ENCODE measurements at places on chromosomes 5 and 9.
A peak's percentile ranks its signal among the peaks of the same experiment; 100 is the strongest.

- no peak for DNase-seq
These were observed 594.3 kb upstream of the KLF4 start for GRCh38 chr9:108083796-108084352.

- DNase-seq: no peak
These were observed 759.6 kb downstream of the MTRR start for GRCh38 chr5:8628521-8628920.

DNA sequence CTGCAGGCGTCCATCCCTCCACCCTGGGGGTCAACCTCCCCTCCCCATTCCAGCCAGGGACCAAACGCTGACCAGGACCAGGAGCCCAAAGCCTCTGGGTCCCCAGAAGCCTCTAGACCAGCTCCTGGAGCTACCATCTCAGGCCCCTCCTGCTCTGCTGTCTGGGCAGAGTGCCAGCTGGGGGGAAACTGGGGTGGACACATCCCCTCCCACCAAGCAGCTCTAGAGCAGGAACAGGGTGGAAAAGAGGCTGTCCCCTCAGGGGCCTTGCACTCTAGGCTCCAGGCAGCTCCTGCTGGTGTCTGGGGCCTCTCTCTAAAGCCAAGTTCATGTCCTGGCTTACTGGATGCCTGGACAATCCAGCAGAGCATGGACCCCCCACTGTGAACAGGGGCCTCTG is 4.4 kb downstream of the SSNA1 start:
- no peak for DNase-seq

GRCh38 chr9:126532951-126533925 is 80.5 kb upstream of the LMX1B start:
- DNase-seq: no peak

- DNase-seq: peak; percentile 45
These were observed 100.5 kb downstream of the PALM2AKAP2 start for GRCh38 chr9:109880276-109881169.

GRCh38 chr9:14693251-14693861 is at the start of gene ZDHHC21:
TSS of gene ZDHHC21 (minus strand) at chr9:14693432. CDS start at chr9:14674340, 19,092 bp downstream.
- peak; percentile 85 for DNase-seq

DNA sequence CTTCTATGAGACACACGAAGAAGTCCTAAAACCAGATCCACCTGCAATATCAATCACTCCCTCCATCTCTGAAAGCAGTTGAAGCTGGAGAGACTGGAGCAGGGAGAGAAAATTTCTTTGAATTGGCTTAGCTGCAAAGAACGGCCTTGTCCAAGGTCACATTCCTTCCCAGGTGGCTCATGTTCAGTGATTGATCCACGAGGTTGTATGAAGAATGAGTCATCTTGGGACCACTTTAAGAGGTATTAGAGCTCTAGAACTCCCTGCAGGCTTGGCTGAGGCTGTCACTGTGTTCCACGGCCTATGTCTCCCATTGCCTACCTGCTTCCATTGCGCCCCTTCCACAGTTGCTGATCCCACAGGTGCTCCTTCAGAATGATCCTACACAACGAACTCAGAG is 68.2 kb downstream of the HMHB1 start:
- no peak for DNase-seq

- no peak for DNase-seq
These were observed 57.9 kb upstream of the RNF38 start for GRCh38 chr9:36457836-36458429.

DNA sequence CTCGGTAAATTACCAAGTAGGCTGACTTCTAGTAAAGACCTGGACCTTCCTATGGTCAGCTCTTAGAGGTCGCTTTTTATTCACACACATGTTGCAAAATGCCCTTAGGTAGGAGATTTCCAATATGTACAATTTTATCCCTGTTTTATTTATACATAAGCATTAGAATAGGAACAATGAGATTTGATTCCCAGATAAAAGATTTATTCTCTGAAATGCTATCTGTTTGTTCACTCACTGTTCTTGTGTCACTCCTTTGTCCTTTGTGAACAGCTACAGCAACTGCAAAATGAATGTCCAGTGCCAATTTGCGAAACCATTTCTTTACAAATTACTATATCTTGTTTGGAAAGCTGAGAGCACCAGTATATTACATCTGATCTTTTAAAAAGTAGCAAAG is 991.5 kb upstream of the TYRP1 start:
- DNase-seq: no peak

- DNase-seq: no peak
These were observed 20.9 kb downstream of the CSF2 start for GRCh38 chr5:132094393-132095076.

GRCh38 chr9:93126825-93127368 is 7.2 kb downstream of the NINJ1 start:
- DNase-seq: no peak

- no peak for DNase-seq
These were observed 40.6 kb downstream of the TMEM174 start for GRCh38 chr5:73213566-73213998.

- no peak for DNase-seq
These were observed 158.7 kb downstream of the DRD1 start for GRCh38 chr5:175285261-175285660.

DNA sequence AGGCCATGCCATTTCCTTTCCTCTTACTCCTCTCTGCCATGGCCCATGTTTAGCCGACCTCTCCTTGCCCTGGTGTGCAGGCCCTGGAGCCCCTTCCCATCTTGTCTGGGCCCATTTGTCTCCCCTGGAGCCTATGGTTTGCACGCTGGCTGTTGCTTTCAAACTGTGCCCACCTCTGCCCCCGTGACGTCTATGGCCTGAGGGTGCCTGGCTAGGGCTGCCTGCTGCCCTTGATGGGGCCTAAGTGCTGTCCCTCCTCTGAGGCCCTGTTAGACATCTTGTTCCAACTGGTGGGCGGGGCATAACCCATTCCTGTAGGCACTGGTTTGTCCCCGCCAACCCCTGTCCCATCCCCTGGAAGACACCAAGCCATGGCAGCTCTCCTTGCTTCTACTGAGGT is 22.7 kb upstream of the ENHO start:
- no peak for DNase-seq

DNA sequence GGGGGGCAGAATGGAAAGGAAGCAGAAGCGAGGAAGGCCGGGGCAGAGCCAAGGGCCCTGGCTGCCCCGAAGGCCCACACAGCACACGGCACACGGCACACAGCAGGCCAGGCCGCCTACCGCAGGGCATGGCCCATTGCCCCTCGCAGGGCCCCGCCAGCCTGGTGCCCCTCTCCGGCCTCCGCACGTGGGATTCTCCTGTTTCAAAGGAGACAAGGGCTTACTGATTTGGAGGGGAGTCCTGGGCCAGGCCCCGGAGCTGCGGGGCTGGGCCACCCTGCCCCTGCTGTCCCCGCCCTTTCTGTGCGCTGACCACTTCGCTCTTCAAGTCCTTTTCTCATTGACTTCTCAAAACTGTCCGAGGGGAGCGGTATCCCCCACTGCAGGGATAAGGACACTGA is 7.7 kb upstream of the PHYKPL start:
- peak; percentile 39 for DNase-seq

GRCh38 chr5:9713356-9713755 is 83.2 kb upstream of the TAS2R1 start:
- no peak for DNase-seq

- no peak for DNase-seq
These were observed 61.6 kb downstream of the NSG2 start for GRCh38 chr5:174106997-174107655.

DNA sequence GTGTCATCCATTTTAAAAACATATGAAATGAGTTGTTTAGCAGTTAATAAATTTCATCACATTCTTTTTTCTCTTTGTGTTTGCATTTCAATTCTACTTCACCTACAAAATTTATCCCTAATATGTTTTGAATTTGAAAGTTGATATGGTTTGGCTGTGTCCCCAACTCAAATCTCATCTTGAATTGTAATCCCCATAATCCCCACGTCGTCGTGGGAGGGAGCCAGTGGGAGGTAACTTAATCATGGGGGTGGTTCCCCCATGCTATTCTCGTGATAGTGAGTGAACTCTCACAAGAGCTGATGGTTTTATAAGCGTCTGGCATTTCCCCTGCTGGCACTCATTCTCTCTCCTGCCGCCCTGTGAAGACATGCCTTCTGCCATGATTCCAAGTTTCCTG is 200.1 kb downstream of the EPB41L4A start:
- DNase-seq: no peak

GRCh38 chr5:151213803-151214613 is 9.9 kb downstream of the CCDC69 start:
- DNase-seq: peak; percentile 91

GRCh38 chr5:177316005-177316404 is 4.3 kb upstream of the MXD3 start:
- DNase-seq: no peak

GRCh38 chr5:89570557-89570956 is 687.6 kb upstream of the MEF2C start:
- DNase-seq: no peak

- no peak for DNase-seq
These were observed 133.0 kb downstream of the ZDHHC21 start for GRCh38 chr9:14560194-14560593.

- no peak for DNase-seq
These were observed 59.5 kb downstream of the EGFLAM start for GRCh38 chr5:38317868-38318267.

DNA sequence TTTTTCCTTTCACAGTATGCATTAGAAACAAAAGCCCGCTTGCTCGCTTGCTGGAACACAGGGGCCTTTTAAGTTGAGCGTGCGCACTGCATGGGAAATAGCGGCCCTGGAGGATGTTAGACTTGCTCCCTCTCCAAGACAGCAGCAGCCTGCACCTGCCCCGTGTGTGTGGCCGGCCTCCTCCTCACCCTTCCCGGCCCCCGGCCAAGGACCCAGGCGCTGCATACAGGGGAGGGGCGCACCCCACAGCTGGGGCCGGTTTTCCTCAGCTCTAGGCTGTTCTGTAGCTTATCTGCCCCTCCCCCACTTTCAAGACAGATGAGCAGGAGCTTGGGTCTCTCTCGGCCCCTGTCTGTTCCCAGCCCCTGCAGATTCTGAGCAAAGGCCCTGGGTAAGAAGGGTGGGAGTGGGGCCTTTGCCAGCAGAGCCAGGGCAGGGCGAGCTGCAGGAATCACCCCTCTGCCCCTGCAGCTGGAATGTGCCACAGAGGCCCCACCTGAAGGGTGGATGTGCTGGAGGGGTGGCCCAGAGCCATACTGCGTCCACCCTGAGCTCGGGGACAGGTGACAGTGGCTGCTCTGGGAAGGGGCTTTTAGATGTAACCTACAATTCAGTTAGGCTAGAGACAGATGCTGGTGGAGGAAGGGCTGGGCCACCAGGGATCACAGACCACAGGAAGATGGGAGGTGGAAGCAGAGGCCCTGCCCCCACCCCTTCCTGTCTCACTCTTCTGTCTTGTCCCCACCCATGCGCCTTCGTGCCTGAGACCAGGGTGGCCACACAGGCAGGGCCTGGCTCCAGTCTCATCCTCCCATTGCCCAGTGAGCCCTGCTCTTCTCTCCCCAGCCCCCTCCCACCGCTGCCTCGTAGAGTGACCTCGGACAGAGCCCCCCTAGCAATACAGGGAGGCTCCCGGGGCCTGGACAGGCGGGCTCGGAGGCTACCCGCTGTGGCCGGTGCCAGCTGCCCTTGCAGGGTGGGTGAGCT is 132.4 kb downstream of the DAB2IP start:
- no peak for DNase-seq

DNA sequence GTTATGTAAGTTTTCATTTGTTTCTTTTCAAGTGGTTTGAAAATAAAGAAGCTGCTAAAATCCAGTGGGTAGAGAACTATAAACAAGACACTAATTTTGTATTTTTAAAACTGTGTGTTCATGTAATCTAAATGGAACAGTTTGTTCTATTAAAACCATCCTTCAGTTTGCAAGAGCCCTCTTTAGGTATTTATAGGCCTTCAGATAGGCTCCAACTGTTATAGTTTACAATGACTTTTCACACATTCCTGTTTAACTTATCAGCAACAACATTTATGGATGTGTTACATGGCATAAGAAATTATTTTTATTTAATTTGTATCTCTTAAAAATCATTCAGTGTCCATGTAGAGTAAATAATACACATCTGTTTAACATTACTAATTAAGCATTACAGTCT is 126.7 kb upstream of the SLCO6A1 start:
- DNase-seq: no peak

DNA sequence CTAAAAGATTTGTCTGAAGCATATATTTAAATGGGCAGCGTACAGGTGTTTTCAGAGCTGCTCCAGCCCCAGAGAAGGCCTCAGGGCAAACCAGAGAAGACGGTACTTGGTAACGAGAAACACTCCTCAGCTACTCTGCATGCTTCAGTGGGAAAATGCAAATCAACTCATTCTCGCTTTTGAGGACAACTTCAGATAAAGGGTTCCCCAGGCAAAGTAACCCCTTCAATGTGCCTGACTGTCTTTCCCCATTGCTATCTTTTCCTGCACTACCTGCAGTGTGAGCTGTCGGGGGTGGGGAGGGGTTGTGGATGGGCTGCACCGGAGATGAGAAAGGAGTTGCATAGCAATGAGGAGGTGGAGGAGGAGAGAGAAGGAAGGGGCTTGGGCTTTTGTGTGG is 339.7 kb upstream of the CLINT1 start:
- peak; percentile 28 for DNase-seq

DNA sequence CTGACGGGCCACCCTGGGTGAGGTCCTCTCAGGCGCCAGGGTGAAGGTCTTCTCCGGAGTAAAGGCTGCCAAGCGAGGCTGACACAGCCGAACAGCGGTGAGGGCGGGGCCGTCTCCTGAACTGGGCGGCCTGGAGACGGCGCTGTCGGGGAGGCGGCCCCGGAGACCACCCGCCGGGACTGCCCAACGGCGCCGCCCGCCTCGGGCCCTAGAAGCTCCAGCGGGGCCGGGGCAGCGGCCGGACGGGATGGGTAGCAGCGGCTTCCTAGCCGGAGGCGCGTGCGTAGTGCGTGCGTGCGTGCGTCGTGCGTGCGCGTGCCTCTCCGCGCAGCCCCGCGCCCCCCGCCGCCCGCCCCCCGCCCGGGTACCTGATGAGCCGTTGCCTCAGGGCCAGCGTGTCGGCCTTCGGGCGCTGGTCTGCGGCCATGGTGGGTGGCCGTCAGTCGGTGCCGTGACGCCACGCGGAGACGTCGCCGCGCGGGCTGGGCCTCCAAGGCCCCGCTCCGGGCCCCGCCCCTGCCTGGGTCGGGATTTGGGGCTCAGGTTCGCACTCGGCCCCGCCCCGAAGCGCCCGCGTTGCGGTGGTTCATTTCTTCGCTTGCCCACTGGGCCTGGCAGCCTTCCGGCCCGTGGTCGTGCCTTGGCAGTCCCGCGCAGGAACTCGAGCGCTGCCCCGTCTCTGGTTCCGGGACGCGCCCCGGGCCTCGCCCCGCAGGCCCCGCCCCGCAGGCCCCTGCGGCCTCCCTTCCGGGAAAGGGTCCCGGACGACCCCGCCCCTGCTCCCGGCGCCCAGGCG is at the start of gene PHYKPL:
PHYKPL (minus strand) TSS at position 679 of the 796 bp plus-strand sequence; CDS start at position 427, 252 bp downstream.
- DNase-seq: peak; percentile 84
